ENCODE measurements at places on chromosomes 11 and 22.

- no peak for DNase-seq
Measured at GRCh38 chr11:42951266-42951665, 360.5 kb upstream of the API5 start.

- no peak for DNase-seq
Measured at GRCh38 chr22:38298312-38299005, 18.8 kb downstream of the CSNK1E start.

DNA sequence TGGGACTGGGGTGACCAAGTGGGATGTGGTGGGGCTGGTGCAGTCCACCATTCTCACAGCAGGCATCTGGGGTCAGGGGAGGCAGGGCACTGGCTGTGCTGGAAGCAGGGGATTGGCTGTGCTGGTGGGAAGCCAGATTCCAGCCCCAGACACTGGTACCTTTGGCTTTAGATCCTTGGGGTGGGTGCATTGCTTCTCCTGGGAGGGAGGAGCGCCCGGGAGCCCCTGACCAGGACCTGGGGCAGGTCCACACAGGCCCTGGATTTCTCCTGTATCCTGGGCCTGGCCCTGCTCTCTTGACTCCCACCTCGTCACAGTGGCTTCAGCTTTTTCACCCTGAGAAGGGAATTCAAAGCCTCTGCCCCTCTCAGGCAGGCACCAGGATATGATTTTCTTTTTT, 38.5 kb downstream of the ST3GAL4 start:
- no peak for DNase-seq

DNA sequence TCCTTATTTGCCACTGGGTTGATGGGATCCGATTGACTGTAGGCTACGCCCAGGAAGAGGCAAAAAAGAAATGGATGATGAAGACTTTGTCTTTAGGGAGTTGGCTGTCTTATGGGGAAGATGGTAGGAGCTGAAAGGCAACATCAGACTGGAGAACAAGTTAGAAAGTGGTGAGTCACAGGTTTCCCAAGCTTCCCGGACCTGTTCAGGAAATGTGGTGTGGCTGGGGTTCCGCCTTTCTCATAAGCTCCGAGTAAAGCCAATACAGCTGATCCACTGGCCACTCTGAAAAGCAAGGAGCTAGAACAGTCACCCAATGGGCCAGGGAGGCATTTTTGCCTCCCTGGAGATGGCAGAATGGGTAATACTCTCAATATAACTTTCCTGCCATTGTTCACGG, 194.5 kb downstream of the SNX19 start:
- no peak for DNase-seq

GRCh38 chr11:8019314-8020243, 32.4 kb downstream of the EIF3F start:
- no peak for DNase-seq

GRCh38 chr11:18731949-18732821, 6.2 kb upstream of the IGSF22 start:
- DNase-seq = no peak

DNA sequence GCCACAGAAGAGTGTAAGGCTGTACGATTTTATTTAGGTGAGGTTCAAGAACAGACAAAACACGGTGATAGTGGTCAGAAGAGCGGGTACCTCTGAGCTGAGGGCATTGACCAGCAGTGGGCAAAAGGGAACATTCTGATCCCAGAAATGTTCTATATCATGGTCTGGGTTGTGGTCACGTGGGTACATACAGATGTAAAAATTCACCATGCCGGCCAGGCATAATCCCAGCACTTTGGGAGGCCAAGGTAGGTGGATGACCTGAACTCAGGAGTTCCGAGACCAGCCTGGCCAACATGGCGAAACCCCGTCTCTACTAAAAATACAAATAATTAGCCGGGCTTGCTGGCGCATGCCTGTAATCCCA, 31.1 kb upstream of the GCAT start:
- no peak for DNase-seq

- no peak for DNase-seq
Measured at GRCh38 chr11:66080055-66080817, 10.2 kb downstream of the PACS1 start.

DNA sequence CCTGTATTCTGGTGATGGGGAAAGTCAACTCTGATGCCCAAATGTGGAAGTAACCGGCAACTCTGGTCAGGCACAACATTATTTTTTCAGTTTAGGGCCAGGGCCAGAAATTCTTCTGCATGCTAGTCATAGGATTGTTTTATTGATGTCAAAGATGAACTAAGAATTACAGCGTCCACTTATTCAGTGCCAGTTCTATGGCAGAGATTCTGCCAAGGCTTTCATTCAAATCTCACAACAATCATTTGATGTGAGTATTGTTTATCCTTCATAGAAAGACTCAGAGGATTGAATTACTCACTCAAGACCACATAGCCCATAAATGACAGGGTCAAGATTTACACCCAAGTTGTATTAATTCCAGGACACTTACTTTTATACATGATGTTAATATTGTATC, 87.7 kb downstream of the TMPRSS5 start:
- no peak for DNase-seq

- no peak for DNase-seq
Measured at GRCh38 chr22:31812977-31813605, 59.3 kb downstream of the DEPDC5 start.

DNA sequence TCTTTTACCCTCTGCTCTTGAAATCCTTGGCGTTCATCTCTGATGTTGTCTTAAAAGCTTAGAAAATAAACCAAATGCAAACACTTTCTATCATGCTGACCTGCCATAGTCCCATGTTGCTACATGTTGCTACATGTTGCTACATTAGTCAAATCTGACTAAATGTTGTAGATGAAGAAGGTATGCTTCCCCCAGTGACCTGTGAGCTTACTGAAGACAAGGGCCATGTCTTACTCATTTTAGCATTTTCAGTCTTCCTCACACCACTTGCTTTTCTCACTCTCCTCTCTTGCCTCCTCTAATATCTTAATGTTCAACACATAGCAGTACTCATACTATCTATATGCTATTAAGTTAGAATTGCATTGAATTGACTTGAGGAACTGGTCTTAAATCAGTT, 346.4 kb upstream of the MTNR1B start:
- DNase-seq = no peak

DNA sequence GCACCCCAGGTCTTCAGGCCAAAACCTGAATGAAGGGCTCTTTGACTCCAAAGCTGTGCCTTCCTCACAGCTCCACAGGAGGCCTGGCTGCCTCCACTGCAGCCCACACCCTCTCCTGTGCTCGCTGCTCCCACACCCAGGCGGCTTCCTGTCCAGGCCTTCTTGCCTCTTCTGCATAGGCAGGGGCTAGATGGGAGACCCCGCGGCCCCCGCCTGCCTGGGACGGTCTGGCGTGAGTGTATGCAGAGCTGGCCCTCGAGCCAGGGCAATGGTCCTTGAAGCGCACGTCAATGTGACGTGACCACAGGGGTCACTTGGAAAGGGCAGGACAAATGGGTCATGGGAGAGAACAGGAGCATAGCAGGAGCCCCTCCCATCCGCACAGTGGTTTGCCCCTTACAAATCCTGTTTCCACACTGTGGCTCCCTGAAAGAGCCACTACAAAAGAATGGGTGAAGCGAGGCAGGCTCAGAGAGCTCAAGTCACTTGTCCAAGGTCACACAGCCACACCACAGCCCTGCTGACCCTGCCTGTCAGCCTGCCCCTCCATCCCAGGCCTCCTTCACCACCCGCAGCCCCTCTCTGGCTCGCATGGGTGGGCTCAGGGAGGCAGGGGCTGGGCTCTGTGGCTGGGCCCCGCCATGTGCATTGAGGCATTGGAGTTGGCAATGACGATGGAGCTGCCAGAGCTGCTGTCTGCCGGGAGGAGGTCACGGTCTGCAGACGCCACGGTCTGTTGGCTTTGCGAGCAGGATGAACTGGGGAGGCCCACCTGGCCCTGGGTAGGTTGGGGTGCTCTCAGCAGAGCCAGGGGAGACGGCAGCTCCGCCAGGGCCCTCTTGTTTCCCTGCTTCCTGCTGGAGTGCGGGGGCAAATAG, 71.2 kb upstream of the WNT11 start:
- DNase-seq = no peak

DNA sequence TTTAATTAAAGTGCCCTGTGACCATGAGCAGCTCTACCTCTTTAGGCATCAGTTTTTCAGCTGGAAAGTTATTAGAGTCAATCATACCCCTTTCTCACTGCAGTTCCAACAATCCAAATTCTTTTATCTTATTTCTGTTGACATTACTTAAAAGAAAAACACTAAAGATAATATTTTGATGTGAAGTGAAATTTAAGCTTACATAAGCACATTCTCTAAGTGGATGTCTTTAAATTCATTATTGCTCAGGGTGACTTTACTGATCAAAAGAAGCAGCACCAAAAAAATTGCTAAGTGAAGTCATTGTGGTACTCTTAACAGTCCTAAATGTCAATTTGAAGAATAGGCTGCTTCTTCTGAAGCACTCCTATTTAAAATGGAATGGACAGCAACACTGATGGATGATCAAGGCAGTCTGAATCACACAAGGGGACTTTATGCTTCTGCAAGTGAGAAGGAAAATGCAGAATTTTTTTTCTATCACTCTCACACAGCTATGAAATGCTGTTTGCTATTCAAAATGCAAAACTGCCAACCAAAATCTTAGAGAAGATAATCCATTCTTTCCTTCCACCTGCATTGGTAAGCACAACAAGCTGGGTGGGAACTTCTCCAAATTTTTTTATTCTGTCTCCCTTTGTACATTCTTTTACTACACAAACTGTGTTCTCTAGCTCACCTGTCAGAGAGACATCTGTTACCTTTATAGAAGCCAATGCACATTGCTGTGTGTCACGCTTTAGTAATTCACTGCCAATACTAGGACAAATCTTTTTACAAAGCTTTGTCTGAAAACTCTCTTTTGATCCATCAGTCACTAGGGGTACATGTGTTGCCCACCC, 179.9 kb downstream of the GRIA4 start:
- DNase-seq = no peak

- DNase-seq = no peak
Measured at GRCh38 chr22:24240381-24240780, 4.5 kb downstream of the GGT5 start.

- no peak for DNase-seq
Measured at GRCh38 chr11:118341815-118342489, 553 bp downstream of the CD3D start.

DNA sequence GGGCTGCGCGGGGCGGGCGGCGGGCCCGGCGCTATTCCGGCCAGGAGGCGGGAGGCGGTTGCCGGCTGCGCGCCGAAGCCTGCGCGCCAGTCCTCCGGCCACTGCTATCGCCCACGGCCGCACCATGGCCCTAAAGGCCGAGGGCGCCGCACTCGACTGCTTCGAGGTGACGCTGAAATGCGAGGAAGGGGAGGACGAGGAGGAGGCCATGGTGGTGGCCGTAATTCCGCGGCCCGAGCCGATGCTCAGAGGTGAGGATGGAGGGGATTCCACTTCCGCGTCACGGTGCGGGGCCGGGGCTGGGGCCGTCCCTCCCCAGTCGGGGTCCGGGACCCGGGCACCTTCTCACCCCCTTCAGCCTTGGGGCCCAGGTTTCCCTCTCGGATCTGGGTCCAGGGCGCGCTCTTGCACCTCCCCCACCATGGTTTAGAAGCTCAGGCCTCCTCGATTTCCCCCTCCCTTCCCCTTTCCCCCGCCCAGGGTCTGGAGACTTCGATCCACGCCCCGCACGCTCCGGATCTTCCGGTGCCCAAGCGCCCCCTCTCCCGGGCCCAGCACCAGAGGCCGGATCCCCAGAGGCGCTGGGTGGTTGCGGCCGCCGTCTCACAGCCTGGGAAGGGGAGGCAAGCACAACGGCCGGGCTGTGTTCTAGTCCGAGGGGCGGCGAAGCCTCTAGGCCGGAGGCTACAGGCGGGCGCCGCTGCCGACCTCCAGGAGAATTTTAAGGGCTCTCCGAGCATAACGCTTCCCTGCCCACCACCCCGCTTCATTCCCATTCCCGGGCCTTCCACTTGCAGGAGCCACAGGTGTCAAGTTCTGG, 517 bp downstream of the SPINDOC start:
- no peak for DNase-seq

GRCh38 chr22:43743131-43743530, 69.0 kb downstream of the EFCAB6 start:
- no peak for DNase-seq

- DNase-seq = no peak
Measured at GRCh38 chr11:118898400-118899295, 15.0 kb downstream of the CXCR5 start.

GRCh38 chr11:33997584-33998251, 53.8 kb upstream of the CAPRIN1 start:
- no peak for DNase-seq

DNA sequence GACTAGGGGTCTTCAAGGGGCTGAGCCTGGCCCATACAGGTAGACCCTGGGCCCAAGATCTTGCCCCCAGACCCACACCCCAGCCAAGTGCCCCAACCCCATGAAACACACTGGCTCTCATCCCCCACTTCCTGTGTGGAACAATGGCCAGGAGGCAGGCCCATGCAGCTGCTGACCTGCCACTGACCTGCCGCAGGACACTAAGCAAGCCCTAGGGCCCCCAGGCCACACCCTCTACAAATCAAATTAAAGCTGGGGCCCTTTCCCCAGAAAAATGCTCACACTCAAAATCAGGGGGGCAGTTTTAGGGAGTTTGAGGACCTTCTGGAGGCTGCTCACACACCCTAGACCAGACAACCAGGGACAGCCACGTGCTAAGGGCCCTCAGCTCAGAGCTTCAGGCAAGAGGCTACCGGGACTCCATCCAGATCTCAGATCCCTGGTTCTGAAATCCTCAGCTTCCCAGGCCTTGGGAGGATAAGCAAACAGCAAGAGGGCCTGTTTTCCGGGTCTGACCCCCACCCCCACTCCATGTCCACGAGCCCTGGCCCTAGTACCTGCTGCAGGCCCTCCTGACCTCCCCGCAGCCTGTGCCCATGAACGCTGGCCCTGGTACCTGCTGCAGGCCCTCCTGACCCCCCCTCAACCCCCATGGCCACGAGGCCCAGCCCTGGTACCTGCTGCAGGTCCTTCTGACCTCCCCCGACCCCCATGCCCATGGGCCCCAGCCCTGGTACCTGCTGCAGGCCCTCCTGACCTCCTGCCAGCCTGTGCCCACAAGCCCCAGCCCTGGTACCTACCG, 10.0 kb downstream of the CARD10 start:
- no peak for DNase-seq

DNA sequence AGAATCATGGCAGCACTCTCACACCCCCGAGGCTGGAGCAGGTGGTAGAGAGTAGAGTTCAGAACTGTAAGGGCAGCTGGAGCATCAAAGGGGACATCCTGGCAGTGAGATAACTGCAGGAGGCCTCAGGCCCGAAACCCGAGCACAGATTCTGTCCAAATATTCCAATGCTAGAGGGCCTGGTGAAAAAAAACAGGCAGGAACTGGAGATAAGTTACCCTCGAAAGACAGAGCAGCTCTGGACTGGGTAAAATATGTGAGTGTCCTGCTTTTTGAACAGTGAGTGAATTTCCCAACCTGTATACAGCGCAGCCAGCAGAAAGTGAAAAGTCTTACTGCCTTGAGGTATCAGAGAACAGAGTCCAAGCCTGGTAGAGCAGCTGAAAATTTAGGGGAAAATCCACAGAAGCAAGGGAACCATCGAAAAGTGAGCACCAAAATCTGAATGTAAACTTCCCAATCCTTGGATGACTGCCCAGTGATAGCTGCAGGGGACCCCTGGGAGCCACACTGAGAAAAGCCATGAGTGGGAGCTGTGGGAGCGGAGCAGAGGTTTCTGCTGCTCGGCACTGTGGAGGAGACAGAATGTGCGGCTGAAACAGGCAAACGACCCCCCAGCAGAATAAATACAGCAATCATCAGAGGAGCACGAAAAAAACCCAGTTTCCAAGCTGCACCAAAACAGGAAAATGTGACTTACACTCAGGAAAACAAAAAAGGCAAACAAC, 50.6 kb downstream of the WNT11 start:
- no peak for DNase-seq
